GM12891 (cell line): ENCODE measurements at places on chromosomes 11 and 22.

DNA sequence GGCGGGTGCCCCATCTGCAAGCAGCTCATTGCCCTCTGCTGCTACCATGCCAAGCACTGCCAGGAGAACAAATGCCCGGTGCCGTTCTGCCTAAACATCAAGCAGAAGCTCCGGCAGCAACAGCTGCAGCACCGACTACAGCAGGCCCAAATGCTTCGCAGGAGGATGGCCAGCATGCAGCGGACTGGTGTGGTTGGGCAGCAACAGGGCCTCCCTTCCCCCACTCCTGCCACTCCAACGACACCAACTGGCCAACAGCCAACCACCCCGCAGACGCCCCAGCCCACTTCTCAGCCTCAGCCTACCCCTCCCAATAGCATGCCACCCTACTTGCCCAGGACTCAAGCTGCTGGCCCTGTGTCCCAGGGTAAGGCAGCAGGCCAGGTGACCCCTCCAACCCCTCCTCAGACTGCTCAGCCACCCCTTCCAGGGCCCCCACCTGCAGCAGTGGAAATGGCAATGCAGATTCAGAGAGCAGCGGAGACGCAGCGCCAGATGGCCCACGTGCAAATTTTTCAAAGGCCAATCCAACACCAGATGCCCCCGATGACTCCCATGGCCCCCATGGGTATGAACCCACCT lies 28.0 kb upstream of the L3MBTL2 start:
- DNase-seq: no peak

- DNase-seq: no peak
These were observed 39.5 kb downstream of the REXO2 start for GRCh38 chr11:114478768-114479167.

DNA sequence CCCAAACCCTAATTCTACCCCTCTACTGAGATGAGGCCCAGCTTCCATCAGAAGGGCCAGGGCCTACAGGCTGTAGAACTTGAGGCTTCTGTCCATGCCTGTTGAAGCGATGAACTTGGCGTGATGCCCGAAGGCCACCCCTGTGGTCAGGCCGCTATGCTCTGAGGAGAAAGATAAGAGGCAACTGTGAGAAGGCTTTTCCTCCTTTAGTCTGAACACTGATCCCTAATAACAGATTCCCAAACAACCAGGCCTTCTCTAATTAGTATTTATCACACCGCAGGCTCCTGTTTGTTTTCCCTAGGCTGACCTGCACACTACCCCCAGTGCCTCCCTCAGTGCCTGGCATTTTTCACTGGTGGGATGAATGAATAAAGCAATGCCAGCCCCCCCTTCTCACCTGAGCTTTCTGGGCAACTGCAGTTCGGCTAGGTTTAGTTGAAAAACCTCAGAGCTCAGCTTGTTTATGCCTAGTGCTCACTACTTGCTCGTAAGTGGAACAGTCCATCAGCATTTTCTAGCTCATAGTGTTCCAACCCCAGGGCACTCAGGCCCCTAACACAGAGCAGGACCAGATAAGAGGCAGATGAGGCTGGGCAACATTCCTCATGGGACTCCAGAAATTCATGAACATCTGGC lies 15.2 kb downstream of the PRPF19 start:
- no peak for DNase-seq

GRCh38 chr11:117444256-117444655 lies 116.6 kb downstream of the CEP164 start:
- DNase-seq: no peak

DNA sequence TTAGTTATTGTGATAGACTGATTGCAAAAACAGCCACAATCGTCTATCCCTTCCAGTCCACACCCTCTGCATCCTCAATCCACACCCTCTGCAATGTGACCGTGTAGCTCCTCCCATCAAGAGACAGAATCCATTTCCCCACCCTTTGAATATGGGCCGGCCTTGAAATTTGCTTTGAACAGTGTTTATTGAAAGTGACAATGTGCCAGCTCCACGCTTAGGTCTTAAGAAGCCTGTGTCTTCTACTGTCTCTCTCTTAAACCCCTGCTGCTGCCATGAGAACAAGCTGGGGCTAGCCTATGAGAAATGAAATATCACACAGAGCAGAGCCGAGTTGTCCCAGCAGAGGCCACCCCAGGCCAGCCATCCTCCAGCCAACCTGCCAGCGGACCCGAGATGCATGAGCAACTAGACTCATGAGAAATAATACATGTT lies 22.3 kb upstream of the MICAL2 start:
- no peak for DNase-seq

DNA sequence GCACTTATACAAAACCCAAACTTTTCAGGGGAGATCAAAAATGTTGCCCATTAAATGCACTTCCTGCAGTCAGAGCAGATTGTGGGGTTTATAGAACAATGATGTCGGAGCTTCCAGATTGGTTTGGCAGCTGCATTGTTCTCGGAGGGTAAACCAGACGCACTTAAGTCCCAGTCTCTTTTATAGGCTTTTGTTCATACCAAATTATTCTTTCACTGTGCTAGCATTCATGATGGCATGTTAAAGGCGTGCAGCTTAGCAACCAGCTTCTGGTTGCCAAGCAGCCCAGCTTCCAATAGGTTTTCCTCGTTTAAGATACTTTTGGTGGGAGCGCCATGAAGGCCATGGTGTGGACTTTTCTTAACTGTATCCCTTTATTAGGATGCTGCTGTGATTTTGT lies 40.9 kb downstream of the ZC3H12C start:
- DNase-seq: no peak
